ENCODE measurements at places on chromosomes 3 and 15.

DNA sequence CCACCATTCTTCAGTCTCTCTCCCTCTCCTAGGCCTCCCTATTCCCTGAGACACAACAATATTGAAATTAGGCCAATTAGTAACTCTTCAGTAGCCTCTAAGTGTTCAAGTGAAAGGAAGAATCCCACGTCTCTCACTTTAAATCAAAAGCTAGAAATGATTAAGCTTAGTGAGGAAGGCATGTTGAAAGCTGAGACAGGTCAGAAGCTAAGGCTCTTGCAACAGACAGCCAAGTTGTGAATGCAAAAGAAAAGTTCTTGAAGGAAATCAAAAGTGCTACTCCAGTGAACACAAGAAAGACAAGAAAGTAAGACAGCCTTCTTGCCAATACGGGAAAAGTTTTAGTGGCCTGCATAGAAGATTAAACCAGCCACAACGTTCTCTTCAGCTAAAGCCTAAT is 41.3 kb downstream of the PPM1L start:
- DNase-seq: no peak

DNA sequence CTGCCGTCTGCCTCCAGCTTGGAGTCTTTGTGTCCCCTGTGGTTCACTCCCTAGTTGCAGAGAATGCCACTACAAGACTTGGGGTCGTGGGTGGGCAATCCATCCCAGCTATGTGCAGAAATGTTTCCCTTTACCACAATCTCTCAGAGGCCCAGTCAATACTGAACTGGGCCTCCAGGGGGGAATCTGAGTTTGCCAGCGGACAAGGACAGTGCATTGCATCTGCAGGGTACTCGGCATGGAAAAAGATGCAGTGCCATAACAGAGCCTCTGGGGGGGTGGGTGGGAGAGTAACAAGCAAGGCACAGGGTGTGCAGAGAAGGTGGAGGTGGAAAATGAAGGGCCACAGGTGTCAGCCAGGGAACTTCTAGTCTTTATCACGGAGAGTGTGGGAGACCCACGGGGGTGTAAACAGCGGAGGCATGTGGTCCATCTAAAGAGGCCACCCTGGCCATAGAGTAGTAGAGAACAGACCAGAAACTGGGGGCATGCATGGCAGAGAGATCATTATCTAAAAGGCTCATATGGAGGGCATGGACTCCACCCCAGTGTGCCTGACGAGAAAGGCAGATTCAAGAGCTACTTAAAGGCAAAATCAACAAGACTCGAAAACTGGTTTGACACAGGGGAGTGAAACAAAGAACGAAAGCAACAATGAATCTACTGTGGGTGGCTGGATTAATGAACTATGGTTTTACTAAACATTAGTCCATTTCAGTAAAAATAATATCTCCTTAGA is 182.4 kb downstream of the ANXA2 start:
- DNase-seq: no peak

DNA sequence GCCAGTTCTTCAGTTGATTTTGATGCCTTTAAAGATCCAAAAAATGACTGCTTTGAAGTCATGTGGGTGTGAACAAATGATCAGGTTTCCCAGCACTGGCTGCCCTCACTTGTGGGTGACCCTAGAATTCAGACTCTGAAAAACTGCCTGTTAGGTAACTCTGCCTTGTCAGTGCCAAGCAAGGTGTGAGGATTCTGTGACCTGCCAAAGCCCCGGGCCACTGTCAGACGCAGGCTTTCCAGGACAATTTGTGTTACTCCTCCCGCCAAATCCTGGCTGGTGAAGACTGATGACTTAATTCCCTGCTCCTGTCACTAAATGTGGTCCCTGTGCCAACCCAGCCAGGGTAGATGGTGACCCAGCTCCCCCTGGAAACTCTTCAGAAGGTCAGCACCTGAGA is 99.2 kb upstream of the PSMD6 start:
- DNase-seq: no peak

GRCh38 chr3:122325769-122326168 is 721 bp downstream of the CSTA start:
- DNase-seq: no peak

DNA sequence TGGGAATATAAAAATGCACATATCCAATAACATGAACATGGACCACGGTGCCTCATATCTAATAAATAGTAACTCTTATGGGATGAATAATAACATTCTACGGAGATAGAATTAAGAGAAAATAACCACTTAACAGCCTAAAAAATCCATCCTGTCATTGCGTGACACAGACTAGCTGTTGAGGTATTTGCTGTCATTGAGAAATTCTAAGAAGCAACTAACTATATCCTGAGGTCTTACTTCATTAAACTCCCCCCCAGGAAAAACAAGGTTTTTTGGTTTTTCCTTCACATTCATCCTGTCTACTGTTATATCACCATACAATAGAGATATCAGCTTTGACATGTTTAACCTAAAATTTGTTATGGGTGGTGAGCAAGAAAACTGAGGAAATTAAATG is 14.3 kb downstream of the CEP152 start:
- DNase-seq: no peak

- no peak for DNase-seq
Observed at GRCh38 chr3:76756577-76756976, 283.3 kb upstream of the ROBO2 start.

DNA sequence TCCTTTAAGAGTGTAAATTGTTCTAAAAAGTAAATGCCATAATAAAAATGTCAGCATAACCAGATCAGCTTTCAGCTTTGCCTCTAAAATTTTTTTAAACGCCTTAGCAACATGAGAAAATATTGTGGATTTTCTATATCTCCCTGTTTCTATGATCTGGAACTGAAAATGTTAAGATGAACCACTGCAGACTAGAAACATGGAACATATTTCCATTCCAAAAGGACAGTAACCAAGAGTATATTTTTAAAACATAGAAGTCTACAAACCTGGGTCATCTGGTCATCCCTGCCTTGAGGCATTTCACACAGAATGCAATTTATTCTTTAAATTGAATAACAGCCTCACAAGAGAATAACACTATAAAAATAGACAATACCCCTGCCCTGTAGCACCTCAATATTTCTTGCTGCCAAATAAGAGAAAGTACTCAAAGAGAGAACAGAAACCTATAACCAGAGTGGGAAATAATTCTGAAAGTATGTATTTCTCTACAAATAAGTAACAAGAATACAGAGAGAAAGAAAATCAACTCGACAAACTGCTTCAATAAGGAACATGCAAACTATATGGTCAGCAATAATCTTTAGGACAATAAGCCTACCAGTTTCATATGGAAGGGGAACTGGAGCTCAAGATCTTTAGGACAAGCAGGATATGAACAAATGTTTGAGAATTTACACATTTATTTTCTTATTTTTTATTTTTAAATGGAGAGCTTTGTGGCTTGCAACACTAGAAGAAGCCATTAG is 949.0 kb downstream of the EPHA3 start:
- no peak for DNase-seq

DNA sequence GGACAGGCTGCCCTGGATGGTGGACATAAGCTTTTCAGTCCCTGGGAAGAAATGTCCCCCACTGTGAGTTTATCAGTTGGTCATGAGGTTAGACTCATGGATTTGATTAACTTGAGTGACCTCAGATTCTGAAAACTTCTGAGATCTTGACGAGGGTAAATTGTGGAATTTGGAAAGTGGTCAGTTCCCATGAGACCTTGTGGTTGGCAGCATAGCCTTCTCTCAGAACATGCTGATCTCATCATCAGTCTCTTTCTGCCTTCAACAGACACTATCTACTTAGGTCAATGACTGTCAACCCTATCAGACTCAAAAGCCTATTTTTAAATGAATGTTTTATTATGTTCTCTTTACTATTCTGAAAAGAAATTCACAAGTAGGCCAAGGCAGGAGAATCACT is 45.6 kb upstream of the NDUFB4 start:
- no peak for DNase-seq

DNA sequence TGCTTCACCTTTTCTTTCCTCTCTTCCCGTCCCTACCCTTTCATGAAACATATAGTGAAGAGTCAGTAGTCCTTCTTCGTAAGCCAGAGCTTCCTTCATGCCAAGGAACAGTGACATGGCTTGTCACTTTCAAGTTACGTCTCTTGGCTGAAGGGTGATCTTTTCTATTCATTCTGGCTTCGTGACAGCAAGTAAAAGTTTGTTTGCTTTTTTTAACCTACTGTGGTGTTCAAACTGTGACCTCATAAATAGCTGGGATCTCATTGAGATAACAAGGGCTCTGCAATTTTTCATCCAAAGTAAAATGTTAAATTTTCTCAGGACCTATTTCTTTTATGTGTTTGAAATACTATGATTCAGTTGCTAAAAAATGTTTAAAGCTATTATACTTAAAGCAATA is 10.5 kb downstream of the CDIN1 start:
- DNase-seq: no peak

All from islet precursor cell (in vitro differentiated cells).